Fibroblast of skin of back (primary cell): ENCODE measurements at places on chromosomes 12 and 14.

GRCh38 chr14:99454246-99454645 is 26.4 kb downstream of the SETD3 start:
- peak; percentile 29 for DNase-seq

DNA sequence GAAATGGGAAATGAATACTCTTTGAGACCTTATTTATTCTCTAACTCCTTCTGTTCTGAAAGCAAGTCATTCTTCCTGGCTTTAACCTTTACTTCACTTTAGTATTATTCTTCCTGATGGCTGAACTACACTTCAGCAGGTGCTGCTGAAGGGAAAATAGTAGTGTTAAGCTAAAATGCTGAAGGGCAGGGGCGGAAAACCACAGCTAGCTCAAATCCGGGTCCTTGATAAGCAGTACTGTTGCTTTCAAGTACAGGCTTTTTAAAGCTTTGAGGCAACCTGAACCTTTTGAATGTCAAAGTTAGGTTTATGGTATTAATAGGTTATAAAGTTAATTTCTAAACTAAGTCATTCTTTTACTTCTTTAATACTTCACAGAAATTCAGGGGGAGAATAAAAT is 10.7 kb downstream of the CCDC196 start:
- no peak for DNase-seq

- DNase-seq, result no peak
Observed at GRCh38 chr12:128365032-128365431, 98.1 kb downstream of the TMEM132C start.

DNA sequence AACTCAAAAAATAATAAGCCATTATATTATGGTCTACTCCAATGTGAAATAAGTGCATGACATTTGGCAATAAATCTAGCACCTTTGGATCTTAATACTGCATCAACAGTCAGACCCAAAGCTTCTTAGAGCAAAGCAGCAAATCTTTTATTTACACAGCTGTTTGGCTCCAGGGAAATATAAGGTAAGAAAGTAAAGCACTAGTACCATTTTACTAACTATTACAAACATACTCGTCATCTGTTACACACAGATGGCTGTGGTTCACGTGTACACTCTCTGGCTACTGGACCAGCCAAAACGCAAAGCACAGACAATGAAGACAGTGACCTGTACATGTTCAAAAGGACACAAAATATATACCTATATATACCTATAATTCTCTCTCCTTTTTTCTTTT is 2.8 kb downstream of the FGD6 start:
- DNase-seq, result no peak

DNA sequence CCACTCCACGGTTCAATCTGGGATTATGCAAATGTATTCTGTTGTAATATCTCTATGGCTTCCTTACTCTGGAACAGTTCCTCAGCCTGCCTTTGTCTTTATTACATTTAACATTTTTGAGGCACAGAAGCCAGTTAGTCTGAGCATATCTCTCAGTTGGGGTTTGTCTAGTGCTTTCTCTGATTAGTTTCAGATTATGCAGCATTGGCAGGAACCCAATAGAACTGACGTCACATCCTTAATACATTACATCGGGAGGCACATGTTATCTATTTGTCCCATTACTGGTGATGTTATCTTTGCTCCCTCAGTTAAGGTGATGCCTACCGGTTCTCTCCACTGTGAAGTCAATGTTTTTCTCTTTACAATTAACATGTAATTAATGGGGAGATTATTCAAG is 62.4 kb downstream of the PPM1A start:
- peak; percentile 50 for DNase-seq

DNA sequence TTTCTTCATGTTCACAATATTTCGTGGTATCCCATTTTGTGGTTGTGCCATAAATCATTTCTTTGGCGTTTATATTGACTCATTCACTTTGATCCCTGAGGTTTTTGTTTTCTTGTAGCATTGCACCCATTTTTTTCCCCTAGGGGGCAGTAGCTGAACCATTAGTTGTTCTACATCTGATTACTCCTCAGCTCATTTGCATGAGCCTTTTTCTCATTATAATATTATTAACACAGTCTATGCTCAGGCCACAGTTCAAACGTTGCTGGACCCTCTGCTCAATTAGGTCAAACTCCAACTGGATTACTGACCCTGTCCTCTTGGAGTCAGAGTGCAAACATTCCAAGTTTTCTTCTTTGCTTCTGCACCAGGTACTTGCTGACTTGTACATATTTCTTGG is 475.4 kb upstream of the SEL1L start:
- no peak for DNase-seq

GRCh38 chr14:78131201-78131600 is 39.0 kb upstream of the NRXN3 start:
- DNase-seq, result no peak

DNA sequence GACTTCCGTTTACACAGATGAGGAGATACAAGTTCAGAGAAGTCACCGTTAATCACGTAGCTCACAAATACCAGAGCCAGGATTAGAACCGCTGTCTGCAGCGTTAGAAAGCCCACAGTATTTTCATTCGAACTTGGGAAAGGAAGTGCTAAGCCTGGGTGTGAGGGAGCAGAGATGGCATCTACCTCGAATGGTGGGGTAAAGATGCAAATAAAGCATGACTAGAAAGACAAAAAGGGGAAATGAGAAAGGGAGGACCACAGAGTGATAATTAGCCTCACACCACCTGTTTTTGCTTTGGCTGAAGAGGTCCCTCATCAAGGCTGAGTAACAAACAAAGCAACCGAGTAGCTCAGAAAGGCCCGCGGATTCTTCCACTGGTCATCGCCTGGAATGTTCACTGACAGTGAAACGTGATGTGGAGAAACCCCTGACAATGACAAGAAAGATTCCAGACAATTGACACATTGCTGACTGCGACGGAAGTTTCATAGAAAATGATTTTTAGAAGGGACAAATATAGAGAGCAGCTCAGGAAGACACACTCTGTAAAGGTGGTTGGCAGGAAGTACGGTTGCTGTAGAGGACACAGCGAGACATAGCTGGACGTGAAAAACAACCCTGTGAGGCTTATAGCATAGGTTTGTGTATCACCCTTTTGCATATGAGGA is 31.5 kb upstream of the BHLHE41 start:
- DNase-seq, result peak; percentile 65

DNA sequence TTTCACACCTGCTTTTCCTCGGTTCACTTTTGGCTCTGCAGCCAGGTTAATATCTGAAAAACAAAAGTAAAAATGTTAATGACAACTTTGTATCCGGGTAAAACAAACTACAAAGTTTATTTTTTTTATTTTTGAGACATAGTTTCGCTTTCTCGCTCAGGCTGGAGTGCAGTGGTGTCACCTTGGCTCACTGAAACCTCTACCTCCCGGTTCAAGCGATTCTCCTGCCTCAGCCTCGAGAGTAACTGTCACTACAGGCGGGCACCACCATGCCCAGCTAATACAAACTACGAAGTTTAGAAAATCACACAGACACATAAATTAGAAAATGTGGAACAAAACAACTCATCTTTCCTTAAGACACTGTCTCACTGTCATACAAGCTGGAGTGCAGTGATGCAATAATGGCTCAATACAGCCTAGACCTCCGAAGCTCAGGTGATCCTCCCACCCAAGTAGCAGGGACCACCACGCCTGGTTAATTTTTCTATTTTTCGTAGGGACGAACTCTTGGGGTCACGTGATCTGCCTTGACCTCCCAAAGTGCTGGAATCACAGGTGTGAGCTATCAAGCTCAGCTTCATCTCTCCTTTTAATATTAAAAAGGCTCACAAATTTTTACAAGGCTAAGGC is 38.1 kb downstream of the HNRNPC start:
- DNase-seq, result no peak

DNA sequence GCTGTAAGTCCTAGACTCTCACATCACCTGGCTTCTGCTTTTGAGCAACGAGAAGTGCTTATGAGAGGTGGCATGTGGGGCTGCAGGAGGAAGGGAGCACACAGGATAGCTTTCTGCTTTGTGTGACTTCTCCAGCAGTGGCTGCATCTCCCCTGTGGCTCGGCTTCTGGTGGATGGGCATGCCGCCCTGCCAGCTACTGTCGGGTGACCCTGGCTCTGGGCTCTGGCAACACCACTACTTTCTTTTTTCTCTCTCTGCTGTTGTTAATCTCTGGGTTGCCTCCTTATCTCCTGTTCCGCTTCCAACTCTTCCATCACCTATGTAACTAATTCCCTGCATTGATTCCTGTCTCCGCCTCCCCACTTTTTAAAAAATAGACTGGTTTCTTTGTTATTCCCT is 209.1 kb upstream of the DAAM1 start:
- no peak for DNase-seq

DNA sequence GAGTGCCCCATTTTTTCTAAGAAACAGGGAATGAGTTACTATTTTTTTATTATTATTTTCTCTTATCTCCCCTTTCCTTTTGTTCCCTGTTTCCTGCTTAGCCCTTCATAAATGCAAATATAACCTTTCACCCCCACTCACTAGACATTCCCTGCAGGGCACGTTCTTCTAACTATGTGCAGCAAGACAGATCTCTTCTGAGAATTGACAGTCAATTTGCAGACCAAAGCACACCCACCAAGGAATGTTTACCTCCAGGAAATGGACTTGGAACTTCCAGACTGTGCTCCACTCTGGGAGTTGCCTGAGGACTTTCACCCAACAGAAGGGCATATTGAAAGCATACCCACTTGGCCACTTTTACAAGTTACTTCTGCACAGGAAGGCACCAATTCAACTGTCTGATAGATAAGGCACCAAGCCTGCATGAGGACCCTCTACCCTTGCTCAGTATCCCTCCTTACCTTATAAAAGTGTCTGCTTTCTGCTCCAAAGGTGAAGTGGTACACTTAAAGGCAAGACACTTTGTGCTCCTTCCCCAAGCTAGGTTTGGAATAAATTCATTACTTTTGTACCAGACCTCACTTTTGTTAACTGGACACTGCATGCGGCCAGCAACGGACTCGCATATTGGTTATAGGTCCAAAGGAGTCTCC is 6.5 kb downstream of the TAS2R19 start:
- no peak for DNase-seq

DNA sequence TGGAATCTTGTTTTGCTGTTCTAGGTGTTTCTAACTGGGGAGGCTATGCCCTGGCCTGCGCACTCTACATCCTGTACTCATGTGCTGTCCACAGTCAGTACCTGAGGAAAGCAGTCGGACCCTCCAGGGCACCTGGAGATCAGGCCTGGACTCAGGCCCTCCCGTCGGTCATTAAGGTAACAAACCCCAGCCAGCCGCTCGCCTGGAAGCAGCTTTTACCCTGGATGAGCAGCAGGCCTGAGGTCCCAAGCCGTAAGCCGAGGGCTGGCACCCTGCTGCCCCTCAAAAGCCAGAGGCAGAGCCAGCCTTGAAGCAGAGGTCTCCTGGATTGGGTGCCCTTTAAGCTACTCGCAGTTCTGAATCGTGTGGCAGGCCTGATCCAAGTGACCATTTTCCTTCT is 29.1 kb downstream of the GPR68 start:
- no peak for DNase-seq

DNA sequence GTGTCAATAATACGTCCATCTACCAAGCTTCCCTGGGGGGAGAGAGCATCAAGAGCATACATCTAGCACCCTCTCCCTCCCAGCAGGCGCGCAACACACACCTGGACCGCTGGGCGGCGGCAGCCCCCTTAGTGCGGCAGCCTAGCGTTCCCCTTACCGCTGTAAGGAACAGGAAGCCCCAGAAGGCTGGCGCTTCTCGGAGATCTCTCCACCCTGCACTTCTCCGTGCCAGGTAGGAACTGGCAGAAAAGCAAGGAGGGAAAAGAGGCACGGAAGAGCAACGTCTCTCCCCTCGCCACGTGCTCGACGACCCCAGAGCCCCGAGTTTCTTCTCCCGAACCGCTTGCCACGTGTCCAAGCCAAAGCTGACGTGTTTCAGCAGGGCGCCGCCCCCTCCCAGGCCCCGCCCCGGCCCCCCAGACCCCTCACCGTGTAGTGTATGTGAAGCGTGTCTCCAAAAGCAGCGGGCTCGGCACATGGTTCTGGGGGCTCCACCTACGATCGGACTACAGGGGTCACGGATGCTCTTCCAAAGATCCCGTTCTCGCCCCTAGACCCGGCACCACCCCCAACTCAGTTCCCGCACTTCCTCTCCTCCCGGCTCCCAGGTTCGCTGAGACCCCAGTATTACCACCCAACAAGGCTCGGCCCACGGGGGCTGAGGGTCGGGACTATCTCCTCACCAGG is 532 bp downstream of the FKBP11 start:
- DNase-seq, result peak; percentile 43

DNA sequence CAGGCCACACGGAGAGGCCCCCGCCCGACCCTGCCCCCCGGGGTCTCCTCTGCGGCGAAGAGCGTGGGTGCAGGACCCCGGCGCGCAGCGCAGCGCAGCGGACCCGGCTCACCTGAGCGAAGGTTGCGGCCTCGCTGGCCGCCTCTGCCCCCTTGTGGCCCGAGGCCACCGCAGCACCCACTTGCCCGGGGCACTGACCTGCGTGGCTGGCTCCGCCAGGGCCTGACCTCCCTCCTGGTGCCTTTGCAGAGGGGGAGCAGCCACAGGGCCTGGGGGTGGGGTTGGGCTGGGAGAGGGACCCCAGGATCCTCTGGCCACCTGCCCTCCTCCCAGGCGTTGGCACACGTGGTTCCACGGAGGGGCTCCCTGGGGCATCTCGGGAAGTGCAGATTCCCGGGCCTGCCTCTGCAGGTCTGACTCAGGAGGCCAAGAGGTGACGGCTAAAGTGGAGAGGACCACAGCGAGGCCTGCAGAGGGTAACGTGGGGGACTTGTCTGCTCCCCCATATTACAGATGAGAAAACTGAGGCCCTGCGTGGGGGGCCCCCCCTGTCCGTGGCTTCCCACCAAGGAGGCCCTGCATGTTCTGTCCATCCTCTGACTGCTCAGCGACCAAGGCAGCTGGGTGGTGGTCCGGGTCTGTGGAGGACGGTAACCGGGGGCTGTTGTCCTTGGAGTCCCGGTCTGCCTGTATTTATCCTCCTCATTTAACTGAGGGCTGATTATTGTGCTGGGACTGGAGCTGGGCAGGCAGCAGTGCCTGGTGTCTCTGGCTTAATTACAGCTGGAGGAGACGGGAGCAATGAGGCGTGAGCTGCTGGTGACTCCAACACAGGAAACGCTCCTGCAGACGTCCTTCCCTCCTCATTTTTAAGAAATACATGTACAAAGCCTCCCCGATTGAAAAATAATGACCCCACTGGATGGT is 67.9 kb upstream of the BEGAIN start:
- DNase-seq, result no peak

- no peak for DNase-seq
Observed at GRCh38 chr14:41607304-41607775, 664 bp downstream of the LRFN5 start.

- DNase-seq, result peak; percentile 19
Observed at GRCh38 chr12:76643438-76643837, 83.9 kb upstream of the OSBPL8 start.

- peak; percentile 13 for DNase-seq
Observed at GRCh38 chr12:119668324-119668841, 450 bp downstream of the PRKAB1 start.

DNA sequence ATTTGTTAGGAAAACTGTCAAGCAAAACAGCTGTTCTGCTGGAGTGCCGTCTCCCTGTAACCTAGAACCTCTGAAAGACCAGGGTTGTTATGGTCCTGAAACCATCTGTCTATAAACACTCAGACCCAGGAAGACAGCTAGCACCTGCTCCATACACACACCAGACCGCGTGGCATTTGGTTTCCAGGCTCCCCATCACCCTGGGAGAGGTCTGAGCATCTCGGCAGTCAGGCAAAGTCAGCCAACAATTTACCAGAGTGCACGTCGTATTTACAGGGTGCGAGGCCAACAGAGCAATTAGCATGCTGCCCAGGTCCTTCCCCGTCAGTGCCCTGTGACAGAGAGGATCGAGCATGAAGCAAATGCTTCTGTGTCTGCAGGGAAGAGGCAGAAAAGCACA is 272.5 kb downstream of the SLC15A4 start:
- no peak for DNase-seq

GRCh38 chr12:124684971-124685688 is 117.7 kb upstream of the NCOR2 start:
- peak; percentile 80 for DNase-seq

- DNase-seq, result no peak
Observed at GRCh38 chr12:65277994-65278575, 398 bp upstream of the MSRB3 start.
